ENCODE measurements at places on chromosomes 11 and 22.

GRCh38 chr11:106471276-106471675, 393.8 kb downstream of the AASDHPPT start:
- no peak for DNase-seq

DNA sequence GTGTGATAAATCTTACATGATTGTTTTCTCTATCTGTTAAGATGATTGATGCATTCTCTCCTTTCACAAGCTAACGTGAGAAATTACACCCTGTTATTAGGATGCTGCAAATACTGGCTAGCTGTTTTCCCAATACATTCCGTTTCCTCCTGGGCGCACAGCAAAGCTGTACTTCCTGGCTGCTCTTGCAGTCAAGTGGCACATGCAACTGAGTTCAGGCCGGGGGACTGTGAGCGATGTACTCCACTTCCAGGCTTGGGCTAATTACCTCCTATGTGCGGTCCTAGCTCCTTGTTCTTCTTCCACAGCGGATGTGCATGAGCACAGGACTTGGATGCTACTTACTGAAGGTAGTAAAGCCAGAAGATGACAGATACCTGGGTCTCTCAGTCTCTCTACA, 234.9 kb upstream of the SESN3 start:
- no peak for DNase-seq

DNA sequence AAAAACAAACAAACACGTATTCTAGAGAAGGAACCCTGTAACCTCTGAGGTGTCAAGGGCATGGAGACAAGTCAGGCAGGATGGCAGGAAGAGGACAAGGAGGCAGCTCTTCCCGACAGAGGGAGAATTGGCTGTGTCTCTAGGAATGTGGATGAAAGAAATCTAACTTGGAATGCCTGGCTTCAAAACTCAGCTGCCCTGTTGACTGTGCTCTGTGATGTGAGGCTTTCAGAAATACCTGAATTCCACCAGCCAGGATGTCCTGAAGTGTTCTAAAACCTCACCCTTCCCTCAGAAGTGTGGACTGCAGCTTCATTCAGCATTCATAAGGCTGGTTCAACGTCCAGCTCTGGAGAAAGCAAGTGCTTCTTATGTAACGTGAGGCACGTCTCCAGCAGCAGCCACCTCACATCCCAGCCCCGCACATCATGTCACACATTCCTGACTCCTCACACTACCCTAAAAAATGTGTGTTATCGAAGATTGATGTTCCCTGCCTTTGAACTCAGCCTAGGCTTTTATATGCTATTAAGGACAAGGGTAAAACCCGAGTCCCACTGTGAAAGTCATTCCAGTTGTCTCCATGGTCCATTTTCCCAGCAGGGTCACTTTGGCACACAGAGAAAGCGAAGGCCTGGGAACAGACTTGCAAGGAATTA, 398.9 kb downstream of the ETS1 start:
- no peak for DNase-seq

- DNase-seq: no peak
These were observed 1.7 kb upstream of the ANO3 start for GRCh38 chr11:26330262-26330661.

- no peak for DNase-seq
These were observed 4.5 kb downstream of the SHISA8 start for GRCh38 chr22:41910050-41911000.

All from activated T-cell treated with anti-CD3 and anti-CD28 coated beads for 48 hours (primary cell).